Fibroblast of skin of left biceps (primary cell): ENCODE measurements at places on chromosomes 1 and 21.

DNA sequence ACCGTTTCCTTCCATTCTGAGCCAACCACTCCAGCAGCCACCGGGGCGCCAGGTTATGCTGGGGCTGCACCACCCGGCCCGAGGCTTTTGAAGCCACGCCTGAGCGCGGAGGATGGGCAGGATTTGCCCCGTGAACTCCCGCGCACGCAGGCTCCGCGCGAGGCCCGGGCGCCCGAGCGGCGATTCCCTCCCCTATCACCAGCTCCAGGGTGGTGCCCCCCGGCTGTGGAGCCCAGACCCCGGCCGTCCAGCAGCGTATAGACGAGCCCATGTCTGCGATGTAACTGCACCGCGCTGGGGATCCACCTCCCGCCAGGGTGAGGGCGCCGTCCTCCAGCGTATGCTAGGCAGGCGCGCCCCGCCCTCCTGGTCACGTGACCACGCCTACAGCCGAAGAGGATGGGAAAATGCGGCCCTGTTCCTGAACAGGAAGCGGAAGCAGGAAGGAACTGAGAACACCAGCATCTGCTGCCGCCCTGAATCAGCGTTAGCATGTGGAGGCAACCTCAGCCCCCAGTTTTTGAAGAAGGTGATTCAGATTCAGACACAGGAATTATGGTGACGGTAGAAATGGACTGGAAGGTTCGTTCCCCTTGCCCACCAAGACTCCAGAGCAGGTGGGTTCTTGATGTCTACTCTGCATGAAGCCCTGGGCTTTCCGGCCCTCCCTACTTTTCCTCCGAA, 46.0 kb downstream of the VPS26C start:
- peak; percentile 70 for DNase-seq

GRCh38 chr1:198185759-198186158, 29.0 kb downstream of the NEK7 start:
- DNase-seq: no peak

GRCh38 chr21:15071009-15071408, 6.2 kb upstream of the NRIP1 start:
- DNase-seq: no peak

GRCh38 chr1:225544263-225544662, 108.7 kb downstream of the ENAH start:
- no peak for DNase-seq

GRCh38 chr1:93061895-93062792, 16.9 kb upstream of the MTF2 start:
- no peak for DNase-seq

GRCh38 chr1:169511316-169512005, 25.7 kb upstream of the SLC19A2 start:
- peak; percentile 23 for DNase-seq

DNA sequence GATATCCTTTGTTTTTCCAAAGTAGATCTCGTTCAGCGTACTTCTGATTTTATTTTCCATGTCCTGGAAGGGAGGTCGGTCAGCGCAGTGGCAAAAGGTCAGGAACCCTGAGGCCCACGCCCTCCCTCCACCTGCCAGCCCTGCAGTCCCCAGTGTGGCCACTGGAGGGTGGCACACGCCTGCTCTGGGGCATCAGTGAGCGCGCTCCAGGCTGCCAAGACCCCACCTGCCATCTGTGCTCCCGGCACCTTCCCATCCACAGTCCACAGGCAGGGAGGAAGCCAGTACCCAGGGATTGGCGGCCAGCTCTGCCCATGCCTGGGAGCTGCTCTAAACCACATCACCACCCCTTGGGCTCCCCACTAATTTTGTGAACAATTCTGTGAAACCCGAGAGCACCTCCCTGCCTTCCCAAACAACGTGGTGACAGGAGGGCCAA, 32.3 kb downstream of the SLC66A1 start:
- DNase-seq: no peak

DNA sequence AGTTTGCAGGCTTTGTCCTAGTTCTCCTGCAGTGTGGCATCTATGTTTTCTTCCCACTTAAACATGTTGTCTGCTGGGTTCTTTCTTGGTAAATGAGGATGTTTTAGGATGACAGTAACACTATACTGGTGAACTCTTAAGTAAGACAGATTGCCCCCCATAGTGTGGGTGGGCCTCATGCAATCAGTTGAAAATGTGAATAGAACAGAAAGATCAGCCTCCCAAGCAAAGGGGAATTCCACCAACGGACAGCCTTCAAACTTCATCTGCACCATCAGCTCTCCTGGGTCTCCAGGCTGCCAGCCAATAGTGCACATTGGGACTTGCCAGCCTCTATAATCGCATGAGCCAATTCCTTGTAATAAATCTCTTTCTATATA, 10.7 kb upstream of the TARBP1 start:
- DNase-seq: no peak

GRCh38 chr1:230791986-230792564, 44.9 kb downstream of the CAPN9 start:
- no peak for DNase-seq

- no peak for DNase-seq
Observed at GRCh38 chr21:36113647-36114428, 21.0 kb upstream of the CBR3 start.

- no peak for DNase-seq
Observed at GRCh38 chr1:233038581-233038980, 88.2 kb downstream of the NTPCR start.

GRCh38 chr1:234593771-234594504, 16.0 kb downstream of the IRF2BP2 start:
- no peak for DNase-seq

DNA sequence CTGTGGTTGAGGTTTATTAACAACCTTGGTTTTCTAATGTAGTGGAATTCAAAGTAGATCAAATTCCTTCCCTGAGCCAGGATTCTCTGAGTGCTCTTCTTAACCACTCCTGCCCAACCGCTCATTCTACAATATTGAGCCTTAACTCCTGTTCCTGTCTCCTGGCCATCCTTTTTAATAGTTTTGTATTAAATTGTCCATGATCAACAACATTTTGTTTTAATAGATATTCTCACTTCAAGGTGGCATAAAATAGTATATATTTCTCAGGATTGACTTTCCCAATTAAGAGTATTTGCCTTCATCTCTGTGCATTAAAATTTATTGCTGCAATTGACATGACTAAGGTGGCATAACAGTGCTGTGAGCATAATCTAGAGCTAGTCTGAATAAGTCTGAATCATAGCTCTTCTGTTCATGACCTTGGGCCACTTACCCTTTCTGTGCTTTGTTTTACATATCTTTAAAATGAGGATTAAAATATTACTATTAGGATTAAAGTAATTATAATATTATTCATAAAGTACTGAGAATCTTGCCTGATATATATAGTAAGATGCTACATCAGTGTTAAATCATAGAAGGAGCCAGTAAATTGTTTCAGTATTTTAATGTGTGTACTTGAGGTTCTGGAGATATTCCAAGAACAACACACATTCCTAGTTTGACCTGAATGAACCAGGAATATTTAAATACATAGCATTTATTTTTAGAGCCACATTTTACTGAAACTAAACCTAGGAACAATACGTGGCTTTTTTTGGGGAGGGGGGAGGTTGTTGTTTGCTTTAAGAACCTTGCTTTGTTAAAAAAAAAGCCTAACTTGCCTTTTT, 76.4 kb downstream of the ADGRL2 start:
- no peak for DNase-seq

DNA sequence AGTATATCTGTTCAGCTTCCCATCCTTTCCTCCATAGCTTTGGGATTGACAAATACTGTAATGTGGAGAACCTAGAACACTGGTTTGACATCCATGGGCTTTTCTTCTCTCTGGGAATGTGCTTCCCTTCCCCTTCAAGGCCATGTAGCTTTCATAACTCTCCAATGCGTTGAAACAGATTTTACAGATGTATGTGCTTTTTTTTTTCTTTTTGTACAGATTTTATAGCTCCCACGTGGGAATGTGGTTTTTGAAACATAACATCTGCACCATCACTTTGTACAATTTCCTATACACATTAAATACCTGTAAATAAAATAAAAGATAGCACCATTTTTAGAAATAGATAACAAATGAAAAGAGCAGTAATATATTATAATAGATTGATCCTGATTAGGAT, 138.5 kb upstream of the TMPRSS15 start:
- no peak for DNase-seq

- no peak for DNase-seq
Observed at GRCh38 chr21:27802816-27803475, 836.1 kb upstream of the ADAMTS5 start.

DNA sequence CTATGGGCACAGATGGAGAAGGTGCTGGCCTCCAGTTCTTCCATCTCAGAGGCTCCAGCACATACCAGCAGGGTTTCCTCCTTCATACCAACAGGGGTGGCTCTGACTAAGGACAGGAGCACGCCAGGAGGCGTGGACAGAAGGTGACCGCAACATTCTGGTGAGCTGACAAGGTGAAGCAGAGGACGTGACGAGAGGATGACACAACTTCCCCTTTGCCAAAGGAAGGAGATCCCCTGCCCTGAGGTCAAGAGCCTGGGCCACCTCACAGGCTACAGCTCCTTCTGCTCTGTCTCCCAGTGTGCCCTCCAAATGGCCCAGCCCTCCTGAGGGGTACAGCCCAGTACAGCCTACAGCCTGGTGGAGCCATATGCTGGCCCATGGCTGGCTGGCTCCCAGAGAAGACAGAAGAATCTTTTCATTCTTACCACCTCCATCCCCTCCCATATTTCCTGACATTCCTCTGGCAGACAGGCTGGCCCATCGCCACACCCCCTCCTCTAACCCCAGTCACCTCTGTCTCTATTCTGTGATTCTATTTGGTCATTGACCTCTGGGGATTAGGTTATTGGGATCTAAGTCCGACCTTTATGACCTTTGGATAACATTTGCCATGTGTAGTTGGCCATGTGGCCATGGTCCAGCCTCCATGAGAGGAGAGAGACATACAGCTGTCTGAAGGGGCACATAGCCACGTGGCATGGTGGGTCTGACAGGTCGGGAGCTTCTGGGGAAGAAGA, 5.1 kb upstream of the LAMB3 start:
- DNase-seq: no peak

DNA sequence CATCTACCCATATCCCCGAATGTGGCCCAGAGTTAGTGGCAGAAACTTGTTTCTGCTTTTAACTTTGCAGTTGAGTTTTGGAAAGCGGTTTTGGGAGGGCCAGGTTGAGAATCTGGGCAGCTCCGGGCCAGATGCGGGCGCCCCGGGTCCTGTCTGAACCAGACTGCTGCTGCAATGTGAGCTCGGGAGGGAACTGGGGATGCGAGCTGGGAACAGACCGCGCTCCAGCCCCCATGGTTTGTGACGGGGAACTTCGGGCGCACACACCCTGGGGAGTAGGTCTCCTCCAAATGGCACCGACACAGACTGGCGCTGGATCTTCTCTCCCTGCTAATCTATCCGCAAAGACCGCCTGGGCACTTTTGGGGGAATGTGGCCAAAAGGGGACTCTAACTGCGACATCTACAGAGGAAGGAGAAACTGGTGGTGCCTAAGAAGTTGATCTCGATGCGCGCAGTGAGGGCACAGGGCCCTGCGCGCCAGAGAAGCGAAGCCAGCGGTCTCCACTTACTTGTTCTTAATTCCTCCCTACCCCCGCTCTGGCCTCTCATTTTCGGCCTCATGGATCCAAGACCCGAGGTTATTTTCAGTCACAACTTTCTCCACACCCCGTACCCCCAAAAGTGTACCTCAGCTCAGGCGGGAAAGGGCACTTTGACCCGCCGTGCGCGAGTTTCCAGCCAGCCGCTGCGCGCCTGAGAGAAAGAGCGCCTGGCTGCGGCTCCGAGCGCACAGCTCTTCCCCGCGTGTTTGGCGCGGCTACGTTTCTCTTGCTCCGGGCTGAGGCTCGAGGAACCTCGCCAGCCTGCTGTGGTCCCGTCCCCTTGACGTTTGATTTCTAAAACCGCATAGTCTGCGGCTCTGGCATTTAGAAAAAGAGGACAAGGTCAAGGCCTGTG, 411.0 kb upstream of the ESRRG start:
- no peak for DNase-seq

DNA sequence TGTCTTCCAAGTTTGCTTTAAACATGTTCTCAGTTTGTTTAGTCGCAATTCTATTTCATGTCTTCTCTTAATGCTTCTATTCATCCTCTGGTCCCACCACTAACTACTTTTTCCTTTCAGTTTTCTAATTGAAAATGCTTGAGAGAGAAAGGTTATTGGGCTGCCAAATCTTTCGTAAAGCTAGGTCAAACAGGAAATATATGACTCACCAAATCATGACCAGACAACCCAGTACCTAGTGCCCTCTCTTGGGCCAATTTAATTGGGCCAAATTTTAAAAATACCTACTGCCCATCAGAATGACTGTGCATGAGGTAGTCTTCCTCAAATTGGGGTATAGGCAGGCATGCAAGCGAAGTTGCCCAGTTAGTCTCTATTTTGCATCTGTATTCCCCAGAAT, 295.4 kb upstream of the PBX1 start:
- DNase-seq: no peak

- DNase-seq: no peak
Observed at GRCh38 chr1:43541721-43542401, 11.2 kb downstream of the PTPRF start.

DNA sequence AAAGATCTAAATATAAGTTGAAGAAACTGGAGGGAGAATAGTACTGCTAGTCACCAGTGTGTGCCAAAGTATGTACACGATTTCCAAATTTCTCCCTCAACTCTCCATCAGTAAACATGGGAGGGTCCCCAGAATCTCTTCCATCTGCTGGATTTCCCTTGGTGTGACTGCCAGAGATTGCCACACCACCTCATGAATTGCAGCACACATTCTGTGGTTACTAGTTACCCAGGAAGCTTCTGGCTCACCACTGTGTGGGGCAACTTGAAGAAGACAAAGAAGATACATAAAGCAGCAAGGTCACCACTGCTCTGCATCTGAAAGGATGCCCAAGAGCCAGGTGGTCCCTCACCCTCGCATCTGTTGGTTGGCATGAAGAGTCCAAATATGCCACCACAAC, 191.7 kb upstream of the ESRRG start:
- no peak for DNase-seq

DNA sequence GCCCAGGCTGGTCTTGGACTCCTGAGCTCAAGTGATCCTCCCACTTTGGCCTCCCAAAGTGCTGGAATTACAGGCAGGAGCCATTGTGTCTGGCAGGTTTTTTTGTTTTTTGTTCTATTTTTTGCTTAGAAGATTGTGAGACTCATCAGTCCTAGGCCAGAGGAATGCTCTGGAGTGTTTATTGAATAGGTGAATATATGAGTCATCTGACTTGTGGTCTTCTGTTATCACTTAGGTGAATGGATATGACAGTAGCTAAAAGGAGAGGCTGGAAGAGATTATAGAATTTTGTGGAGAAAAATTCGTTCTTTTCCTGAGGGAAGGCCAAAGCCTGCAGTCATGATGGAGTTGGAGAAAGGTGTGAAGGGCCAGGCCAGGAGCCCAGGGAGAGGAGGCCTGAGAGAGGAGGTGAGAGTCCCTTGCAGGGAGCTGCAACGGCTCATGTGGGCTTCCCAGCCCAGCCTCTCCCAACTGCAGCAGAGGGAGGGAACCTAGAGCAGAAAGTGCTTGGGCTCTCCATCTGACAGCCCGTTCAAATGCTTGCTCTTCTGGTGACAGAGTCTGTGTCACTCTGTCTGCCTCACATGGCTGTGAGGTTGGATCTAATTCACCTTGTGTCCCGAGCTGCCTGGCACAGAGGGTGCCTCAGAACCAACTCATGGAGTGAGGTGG, 31.6 kb upstream of the ACOT11 start:
- no peak for DNase-seq

- DNase-seq: peak; percentile 6
Observed at GRCh38 chr1:173134029-173134428, 73.1 kb downstream of the TNFSF4 start.

- DNase-seq: no peak
Observed at GRCh38 chr1:25503551-25504426, 39.6 kb upstream of the LDLRAP1 start.

GRCh38 chr1:93399781-93400180, 48.1 kb upstream of the FNBP1L start:
- no peak for DNase-seq

GRCh38 chr1:186760446-186760845, 68.3 kb upstream of the PLA2G4A start:
- DNase-seq: no peak
